ENCODE measurements at places on chromosomes 3 and 15. TPM values are rescaled to one million over a fixed set of nuclear protein-coding genes. Genes with fewer than 3 reads are reported as not detected.

Gene OIP5
- 7.7 TPM for total RNA-seq

Gene ARIH1
- total RNA-seq: 84.1 TPM

Gene ZIC4
- not detected for total RNA-seq

Gene GPR176
- total RNA-seq: not detected

Gene LRRN1
- total RNA-seq: not detected

DNA sequence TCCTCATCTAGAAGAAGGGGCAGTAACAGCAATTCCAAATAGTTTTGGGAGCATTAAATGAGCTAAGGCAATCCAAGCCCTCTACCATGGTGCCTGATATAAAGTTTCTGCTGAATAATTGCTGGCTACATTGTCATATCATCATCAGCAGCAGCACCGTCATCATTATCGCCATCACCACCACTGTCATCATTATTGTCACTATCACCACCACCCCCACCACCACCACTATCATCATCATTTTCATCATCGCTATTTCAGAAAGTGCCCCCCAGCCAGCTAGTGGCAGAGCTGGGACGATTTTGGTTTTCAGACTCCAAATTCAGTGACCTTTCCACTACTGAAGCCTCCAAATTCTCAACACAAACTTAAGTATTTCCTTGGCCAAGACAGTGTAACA, 15.0 kb downstream of the XCR1 start:
- no peak overlapping the region for H3K4me3 ChIP-seq
- no peak overlapping the region for H3K27ac ChIP-seq
- H3K27me3 ChIP-seq: no peaks in the 10 kb centered on the region
- no peak for DNase-seq
- no peaks in the 10 kb centered on the region for H3K4me1 ChIP-seq

- peak overlapping the region; percentile 98 for H3K4me3 ChIP-seq
- H3K4me1 ChIP-seq: peaks cover 27% of the 10 kb centered on the region
- peaks cover 4% of the 10 kb centered on the region for H3K27me3 ChIP-seq
- H3K27ac ChIP-seq: no peak overlapping the region
- peak; percentile 93 for DNase-seq
Measured at GRCh38 chr3:196969660-196970546, 1.3 kb upstream of the PIGZ start.

DNA sequence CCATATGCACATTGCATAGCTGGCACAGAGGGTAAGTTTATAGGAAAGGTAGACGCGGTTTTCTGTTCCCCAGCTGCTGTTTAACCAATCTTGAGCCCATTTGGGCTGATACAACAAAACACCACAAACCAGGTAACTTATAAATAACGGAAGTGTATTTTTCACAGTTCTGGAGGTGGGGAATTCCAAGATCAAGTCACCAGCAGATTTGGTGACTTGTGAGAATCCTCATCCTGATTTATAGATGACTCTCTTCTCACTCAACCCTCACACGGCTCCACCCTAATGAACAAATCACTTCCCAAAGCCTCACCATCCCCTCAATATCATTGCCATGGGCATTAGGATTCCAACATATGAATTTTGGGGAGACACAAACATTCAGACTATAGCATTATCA, 694.4 kb upstream of the NR2F2 start:
- no peak overlapping the region for H3K4me3 ChIP-seq
- no peak overlapping the region for H3K27ac ChIP-seq
- no peaks in the 10 kb centered on the region for H3K27me3 ChIP-seq
- DNase-seq: no peak
- H3K4me1 ChIP-seq: no peaks in the 10 kb centered on the region

DNA sequence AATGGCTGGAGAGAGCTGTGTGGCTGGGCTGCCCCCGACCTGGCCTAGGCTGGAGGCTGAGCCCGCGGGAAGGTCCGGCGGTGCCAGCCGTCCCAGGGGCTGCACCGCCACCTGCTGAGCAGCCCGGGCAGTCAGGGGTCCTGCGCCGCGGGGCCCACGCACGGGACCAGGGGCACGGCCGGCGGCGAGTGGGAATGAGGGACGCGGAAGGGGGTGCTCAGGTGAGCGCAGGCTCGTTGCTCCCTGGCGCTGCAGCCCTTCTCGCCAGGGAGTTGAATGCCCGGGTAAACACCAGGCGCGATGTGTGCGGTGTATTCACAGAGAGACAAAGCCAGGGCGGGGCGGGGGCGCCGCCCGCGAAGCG, 666 bp upstream of the SEMA3F start:
- no peak overlapping the region for H3K27ac ChIP-seq
- H3K4me1 ChIP-seq: peaks cover 5% of the 10 kb centered on the region
- H3K27me3 ChIP-seq: no peaks in the 10 kb centered on the region

DNA sequence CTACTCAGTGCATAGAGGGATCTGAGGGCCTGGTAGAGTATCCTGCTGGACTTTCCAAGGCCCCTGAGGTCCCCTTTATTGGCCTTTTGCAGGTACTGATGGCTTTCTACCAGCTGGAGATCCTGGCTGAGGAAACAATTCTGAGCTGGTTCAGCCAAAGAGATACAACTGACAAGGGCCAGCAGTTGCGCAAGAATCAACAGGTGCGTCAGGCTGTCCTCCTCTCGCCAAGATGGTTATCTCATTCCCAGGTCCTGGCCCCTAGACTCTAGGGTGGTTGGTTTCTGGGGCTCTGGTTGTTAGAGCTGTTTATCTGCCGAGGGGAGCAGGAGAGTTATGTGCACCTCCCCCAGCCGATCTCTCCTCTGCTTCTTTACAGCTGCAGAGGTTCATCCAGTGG, 9.3 kb downstream of the EIF2B5 start:
- DNase-seq: no peak
- H3K4me1 ChIP-seq: no peaks in the 10 kb centered on the region
- no peak overlapping the region for H3K27ac ChIP-seq

DNA sequence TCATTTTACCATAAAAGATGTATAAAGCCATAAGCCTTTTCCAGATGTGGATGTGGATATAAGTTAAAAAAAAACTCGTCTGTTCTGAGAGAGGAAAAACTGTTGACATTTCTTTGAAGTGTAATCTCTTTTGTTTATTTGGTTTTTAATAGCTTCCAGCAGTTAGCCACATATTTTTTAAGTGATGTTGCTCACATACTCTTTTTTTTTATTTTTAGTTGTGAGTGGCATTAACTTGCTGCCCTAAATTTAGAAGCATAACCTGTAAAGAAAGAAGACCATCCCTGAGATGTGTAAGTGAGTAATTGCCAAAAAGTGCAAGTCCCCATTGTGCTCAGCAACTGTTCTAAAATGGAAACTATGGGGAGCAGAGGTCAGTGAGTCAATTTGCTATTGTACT, 415.9 kb upstream of the MDFIC2 start:
- no peaks in the 10 kb centered on the region for H3K36me3 ChIP-seq
- DNase-seq: no peak
- no peak overlapping the region for H3K4me3 ChIP-seq
- H3K27me3 ChIP-seq: no peaks in the 10 kb centered on the region
- H3K27ac ChIP-seq: no peak overlapping the region

DNA sequence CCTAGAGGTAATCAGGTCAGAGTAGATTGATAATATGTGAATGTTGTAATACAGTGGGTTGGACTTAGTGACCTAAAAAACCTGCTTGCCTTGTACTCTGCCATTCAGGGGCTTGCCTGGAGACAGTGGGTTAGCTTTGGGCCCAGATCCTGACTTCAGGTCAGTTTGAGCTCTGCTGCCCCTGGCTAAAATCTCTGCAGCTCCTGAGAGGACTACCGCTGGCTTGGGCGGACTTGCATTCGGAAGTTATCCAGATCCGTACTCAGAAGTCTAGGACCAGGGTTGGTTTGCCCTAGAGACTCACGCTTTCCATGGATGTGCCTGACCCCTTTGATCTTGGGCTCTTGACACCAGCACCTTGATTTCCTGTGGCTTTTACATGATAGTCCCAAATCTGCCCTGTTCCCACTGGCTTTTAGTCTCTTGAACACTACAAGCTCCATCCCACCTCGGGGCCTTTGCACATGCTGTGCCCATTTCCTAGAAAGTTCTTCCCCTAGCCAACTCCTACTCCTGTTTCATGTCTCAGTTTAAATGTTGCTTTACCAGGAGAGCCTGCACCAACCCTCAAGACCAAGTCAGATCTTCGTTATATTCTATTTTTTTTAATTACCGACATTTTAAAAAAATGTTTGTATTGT, 5.9 kb downstream of the ACSBG1 start:
- DNase-seq: no peak
- no peaks in the 10 kb centered on the region for H3K27me3 ChIP-seq
- no peak overlapping the region for H3K27ac ChIP-seq
- H3K36me3 ChIP-seq: no peaks in the 10 kb centered on the region
- no peak overlapping the region for H3K4me3 ChIP-seq
- no peaks in the 10 kb centered on the region for H3K4me1 ChIP-seq

DNA sequence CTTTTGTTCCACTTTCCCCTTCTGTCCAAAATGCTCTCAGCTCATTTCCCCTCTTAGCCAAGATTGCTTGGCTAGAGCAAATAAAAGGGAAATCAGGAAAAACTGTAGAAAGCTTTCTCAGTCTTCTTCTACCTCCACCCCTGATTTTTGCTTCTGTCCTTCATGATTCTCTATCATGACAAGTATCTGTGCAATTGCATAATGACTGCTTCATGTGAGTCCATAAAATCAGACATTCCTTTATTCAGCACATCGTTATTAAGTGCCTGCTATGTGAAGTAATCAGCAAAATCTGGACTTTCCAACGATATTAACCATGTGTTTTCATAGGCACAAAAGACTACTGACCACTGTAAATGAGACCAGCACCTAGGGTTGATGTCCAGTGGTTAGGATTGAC, 321.5 kb upstream of the CBLB start:
- H3K27me3 ChIP-seq: 0 out of 2 replicates have a peak, but pooled peaks cover 3% of the 10 kb centered on the region
- H3K27ac ChIP-seq: no peak overlapping the region
- no peak overlapping the region for H3K4me3 ChIP-seq
- no peaks in the 10 kb centered on the region for H3K4me1 ChIP-seq
- no peaks in the 10 kb centered on the region for H3K36me3 ChIP-seq

DNA sequence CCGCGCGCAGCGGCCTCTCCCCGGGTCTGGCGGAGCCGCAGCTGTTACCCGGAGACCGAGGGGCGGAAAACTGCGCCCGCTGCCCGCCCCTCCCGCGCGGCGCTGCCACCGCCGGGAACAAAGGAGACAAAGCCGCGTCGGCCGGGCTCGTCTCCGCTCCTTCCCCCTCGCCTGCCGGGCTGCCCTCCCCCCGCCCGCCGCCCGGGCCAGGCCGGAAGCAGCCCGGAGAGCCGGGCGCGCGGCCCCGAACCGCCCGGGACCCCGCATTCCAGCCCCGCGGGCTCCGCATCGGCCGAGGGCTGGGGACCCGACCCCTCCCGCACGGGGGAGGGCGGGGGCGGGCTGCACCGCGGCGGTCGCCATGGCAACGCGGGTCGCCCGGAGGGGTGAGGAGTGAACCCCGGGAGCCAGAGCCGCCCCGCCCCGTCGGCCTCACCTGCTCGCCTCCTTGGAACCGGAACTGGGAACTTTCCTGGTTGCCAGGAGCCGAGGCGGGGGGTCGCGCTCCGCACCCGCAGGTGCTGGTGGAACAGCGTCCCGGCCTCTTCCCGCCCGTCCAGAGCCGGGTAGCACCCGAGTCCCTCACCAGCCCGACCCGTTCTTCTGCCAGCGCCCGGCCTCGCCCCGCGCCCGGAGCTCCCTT, 448 bp downstream of the PLXNB1 start:
- peak overlapping the region; percentile 54 for H3K27ac ChIP-seq
- peak overlapping the region; percentile 76 for H3K4me3 ChIP-seq
- no peaks in the 10 kb centered on the region for H3K27me3 ChIP-seq
- peaks cover 41% of the 10 kb centered on the region for H3K4me1 ChIP-seq

DNA sequence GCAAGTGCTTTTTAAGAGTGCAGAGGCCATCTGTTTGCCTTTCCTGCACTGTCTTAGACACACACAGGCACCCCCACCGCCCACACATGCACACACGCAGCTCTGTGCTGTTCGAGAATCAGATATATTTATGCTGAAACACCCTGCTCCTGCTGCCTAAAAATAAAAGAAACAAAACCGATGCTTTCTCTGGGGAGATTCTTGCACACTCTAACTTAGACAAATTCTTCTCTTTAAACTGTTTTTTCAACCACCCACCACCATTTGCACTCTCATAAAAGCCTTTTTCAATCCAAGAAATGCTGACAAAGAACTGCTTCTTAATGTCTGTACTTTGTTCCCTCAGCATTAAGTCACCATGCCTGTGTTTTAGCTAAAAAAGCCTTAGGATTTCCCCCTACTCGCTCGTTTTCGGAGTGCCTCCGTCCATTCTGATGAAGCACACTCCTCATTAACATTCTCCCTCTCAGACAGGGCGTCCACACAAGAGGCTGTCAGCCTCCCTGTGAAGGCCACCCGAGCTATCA, 26.2 kb downstream of the SLC12A8 start:
- H3K4me3 ChIP-seq: no peak overlapping the region
- peaks cover 16% of the 10 kb centered on the region for H3K4me1 ChIP-seq
- H3K36me3 ChIP-seq: no peaks in the 10 kb centered on the region
- DNase-seq: no peak
- H3K27me3 ChIP-seq: no peaks in the 10 kb centered on the region
- H3K27ac ChIP-seq: no peak overlapping the region

Measured in Karpas-422 (cell line).